ENCODE measurements at places on chromosomes 6 and 20. TPM values are rescaled to one million over a fixed set of nuclear protein-coding genes. Genes with fewer than 3 reads are reported as not detected.

DNA sequence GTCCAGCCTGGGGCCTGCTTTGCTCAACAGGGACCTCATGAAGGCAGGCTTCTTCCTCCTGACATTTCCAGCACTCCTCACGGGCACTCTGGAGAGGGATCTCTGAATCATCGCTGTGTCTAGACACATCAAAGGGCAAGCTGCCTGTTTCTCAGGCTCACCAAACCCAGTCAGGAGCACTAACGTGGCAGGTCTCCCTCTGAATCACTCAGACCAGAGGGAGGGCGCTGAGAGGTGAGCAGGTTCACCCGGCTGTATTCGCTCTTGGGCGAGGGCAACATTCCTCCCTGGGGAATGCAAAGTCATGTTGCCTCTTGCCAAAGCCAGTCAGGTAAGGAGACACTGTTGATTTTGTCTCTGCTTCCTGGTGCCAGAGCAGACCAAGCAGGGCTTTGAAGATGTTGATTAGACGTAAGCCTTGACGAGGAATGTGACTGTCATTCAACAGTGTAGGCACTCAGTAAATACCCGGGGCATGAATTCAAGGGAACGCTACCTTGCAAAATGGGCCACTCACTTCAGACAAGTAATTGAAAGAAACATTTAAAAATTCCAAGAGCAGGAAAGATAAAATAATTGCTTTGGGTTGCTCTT is 50.1 kb downstream of the CYP24A1 start:
- peak; percentile 22 for DNase-seq

- no peak for DNase-seq
Measured at GRCh38 chr6:136717716-136717990, 74.6 kb downstream of the MAP3K5 start.

DNA sequence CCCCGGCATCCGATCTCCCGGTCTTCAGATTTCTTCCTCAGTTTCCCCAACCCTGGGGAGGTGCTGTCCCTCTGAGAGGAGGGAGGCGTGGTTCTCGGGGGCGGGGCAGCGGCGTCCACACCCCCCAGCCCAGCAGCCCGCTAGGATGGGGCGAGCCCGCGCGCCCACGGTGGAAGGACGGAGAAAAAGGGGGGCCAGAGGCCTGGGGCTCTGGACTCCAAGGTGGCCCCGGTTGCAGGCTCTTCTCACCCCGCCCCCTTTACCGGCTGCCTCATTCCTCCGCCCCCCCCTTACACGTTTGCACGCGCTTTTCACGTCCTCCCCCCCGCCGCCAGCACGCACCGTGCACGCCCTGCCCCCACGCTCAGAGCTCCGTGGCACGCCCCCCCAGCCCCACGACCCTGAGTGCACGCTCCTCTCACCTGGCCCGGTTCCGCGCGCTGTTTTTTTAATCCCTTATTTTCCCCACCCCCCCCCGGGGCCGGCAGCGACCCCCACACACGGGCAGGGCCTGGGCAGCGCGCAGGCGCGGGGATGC is 402 bp downstream of the ZBTB12 start:
- DNase-seq, result no peak

DNA sequence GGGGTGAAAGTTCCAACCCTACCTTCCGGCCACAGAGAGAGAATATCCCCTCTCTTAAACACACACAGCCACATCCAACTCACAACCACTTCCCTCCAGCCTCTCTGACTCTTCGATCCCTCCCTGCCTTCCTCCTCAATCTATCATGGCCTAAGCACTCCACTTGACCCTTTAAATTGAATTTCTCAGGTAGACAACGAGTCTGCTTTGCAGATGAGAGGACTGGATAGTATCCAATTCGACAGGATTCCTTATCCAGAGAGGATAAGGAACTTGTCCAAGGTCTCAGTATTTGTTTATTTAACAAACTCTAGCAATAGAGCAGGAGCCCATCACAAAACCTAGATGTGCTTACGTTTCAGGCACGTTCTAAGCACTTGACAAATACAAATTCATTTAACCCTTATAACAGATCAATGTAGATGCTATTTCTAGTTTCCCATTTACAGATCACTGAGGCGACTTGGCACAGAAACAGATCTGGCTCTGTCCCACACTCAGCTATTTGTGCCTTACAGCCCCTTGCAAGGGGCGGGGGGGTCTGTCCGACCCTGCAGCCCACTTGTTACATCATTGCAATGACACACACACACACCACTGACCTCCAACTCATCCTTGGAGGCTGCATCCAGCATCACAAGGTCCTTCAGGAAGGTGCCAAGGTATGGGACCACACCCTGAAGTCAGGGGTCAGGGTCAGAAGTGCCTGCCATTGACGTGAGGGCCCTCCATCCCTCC is 4.5 kb downstream of the RGL2 start:
- no peak for DNase-seq

GRCh38 chr6:2716936-2717700 is 33.6 kb downstream of the MYLK4 start:
- no peak for DNase-seq

The TFAP2C gene
- polyA plus RNA-seq, result 1.3 TPM
